ENCODE measurements at places on chromosomes 2 and 18.

GRCh38 chr2:96530474-96531357 lies 5.8 kb upstream of the ARID5A start:
- DNase-seq: no peak

GRCh38 chr18:2036086-2036485 lies 535.2 kb downstream of the METTL4 start:
- DNase-seq: no peak

- DNase-seq: no peak
Observed at GRCh38 chr2:187372213-187372612, 75.8 kb downstream of the CALCRL start.

- no peak for DNase-seq
Observed at GRCh38 chr2:99959261-99960014, 183.0 kb downstream of the AFF3 start.

DNA sequence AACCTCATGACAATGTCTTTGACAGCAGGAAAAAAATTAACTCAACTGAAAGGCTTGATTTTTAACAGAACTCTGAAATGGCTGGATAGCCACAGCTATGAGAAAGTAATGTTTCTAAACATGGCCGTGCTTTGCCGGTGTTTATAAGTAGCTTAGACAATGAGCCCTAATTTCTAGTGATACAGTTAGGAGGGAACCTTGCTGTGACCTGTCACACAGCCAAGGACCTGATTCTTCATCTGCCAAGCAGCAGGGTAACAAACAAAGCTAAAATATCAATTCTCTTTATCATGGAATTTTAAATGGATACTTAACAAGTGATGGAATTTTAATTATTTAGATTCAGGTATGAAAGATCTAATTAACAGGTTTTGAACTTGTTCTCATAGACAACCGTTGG lies 24.3 kb upstream of the DYNC2LI1 start:
- DNase-seq: no peak

GRCh38 chr2:9002313-9002636 lies 1.2 kb downstream of the MBOAT2 start:
- no peak for DNase-seq

- DNase-seq: no peak
Observed at GRCh38 chr18:56326336-56327072, 311.9 kb downstream of the TXNL1 start.

DNA sequence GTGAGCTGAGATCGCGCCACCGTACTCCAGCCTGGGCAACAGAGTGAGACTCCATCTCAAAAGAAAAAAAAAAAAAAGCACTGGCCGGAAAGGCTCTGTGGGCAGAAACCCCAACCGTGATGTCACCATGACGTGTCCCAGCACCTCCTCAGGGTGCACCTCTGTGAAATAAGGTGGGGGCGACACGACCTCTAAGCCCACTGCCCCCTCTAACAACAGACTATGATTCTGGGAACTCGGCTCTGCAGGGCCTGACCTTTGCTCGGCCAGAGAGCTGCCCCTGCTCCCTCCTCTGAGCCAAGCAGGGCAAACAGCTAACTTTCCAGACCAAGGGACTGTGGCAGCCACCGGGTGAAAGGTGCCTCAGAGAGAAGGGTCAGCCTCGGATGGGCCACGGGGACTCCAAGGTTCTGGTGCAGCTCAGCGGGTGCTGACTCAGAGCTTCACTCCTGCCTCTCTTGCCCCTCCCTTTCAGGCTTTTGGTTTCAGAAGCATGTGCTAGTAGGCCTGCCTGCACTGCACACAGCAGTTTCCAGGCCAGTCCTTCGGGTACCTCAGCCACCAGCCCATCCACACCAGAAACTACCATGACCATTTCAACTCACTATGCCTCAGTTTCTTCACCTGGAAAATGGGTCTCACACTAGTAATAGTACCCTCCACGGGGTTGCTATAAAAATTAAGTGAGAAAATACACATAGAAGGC lies 8.0 kb downstream of the TMBIM1 start:
- peak; percentile 70 for DNase-seq

- DNase-seq: no peak
Observed at GRCh38 chr2:207155516-207156444, 10.0 kb downstream of the KLF7 start.

DNA sequence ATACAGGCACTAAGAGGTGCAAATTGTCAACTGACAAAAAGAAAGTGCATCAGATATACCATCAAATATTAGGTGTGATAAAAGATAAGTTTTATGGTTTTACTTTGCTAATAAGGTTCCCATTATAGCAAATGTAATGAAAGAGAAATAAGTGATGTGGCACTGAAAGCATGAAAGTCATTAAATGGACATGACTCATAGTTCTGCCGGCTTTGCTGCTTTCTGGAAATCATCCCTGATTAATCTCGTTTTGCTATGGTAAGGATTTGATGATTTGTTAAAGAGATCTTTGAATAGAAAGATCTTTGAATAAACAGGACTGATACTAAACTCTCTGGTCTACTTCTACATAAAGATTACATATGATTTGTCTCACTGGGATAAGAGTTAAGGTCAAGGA lies 72.7 kb downstream of the CLIP4 start:
- DNase-seq: no peak

- DNase-seq: no peak
Observed at GRCh38 chr2:8394569-8395359, 287.1 kb upstream of the ID2 start.

DNA sequence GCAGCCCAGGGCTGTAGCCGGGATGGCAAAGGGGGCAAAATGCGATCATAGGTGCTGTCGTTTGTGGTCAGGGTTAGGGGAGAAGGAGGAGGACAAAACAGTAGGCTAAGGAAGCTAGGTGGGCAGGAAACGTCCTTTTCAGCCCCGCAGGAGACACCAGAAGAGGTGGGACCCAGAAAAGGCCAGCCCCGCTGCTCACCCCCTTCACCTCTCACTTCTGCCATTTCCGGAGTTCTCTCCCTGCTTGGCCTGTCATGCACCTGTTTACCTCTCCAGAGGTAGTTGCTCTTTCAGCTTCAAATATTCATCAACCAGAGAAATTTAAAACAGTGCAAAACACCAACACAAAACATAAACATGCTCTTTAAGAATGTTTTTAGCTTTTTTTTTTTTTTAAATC lies 849 bp downstream of the AQP4 start:
- no peak for DNase-seq
